ENCODE measurements at places on chromosomes 3 and 15.

- peak; percentile 59 for DNase-seq
These were observed 1.4 kb downstream of the DVL3 start for GRCh38 chr3:184156522-184156955.

DNA sequence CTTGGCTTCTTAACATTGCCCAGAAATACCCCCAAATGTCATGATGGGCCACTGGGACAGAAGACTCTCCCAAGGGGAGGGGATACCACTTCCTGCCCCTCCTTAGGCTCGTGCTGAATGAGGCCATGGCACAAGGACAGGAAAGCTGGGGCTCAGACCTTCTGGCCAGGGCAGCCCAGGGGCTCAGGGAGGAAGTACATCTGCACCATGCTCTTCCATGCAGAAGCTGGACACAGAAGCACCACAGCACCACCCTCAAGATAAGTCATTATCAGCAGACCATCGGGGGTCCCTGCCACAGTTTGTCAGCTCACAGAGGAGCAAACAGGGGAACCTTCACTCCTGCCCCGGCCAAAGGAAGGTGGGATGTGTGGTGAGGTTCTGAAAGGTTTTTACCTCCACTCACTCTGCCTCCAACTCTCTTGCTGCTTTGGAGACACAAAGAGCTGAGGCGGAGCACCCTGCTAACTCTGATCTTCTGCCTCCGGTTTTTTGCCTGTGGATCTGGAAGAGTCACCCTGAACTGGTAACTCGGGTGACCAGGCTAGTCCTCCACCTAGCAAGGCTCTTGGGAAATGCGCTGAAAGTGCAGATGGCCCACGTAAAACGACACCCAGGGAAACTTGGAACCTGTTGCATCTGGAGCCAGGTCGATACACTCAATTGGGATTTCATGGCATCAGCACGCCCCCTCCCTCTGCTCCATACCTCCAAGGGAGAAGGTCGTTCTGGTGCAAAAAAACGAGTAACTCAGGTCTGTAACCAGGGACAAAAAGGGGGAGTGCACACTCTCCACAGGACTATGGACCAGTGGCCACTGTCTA lies 8.3 kb downstream of the BMF start:
- DNase-seq: no peak

DNA sequence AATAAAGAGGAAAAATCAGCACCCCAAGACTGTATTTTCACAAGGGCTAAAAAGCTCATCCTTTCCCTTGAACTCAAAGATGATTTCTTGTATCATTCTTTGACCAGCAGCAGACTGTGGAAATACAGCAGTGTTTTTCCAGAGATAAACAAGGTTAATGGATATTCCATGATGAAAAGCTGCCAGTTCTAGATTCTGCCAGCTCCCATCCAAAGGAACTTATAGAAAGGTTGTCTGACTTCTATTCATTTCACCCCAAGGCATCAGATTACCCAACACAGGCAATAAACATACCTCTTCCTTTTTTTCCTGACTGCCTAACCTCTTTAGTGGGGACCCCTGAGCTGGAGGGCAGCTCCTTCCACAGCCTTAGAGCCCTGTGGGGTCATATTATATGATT lies 375.8 kb upstream of the THBS1 start:
- no peak for DNase-seq

GRCh38 chr15:64045774-64046420 lies 388 bp downstream of the DAPK2 start:
- no peak for DNase-seq

GRCh38 chr3:9035961-9036360 lies 72.7 kb upstream of the RAD18 start:
- DNase-seq: no peak

DNA sequence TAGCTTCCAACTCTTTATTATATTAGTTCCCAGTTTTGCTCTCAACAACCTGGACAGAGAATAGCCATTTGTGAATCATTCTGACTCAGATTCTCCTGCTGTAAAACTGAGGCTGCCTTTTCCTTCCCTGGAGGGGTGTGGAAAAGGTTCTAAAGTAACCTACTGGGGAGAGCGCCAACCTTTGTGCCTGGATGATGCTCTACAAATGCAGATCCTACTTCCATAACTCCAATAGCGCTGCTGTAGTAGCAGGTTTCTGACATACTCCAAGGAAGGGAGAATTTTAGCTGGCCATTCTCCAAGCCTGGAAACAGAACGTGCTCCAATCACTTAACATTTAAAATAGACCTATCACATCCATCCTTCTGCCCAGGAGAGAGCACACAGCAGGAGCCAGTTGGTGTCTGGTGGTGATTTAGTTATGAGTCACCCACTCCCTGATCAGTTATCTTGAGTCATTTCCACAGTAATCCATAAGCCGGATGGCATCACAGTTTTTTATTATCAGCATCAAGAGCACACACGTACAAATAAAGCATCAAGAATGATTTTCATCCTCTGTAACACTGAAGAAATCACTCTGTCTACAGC lies 38.3 kb downstream of the MYH15 start:
- no peak for DNase-seq

DNA sequence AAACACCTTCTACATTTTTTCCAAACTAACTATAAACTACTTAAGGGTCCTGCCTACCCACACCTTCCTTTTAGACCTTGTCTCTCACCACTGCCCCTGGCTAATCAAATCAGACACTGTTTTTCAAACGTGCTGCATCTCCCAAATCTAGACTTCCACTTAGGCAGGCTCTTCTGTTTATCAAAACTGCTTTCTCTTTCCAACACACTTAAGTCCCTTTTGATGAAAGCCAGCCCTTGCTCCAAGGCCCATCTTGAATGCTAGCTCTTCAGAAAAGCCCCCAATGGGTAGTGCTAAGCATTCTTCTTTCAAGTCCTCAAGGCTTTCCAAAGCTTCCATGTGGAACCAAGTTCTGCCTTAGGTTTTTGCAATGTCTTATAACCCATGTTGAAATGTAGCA lies 888.3 kb downstream of the TUSC7 start:
- DNase-seq: no peak

- peak; percentile 48 for DNase-seq
These were observed 17.5 kb upstream of the PPIB start for GRCh38 chr15:64180235-64180824.

- DNase-seq: no peak
These were observed 429 bp upstream of the LOXL1 start for GRCh38 chr15:73925848-73926218.

GRCh38 chr3:130975251-130975650 lies 51.4 kb downstream of the ASTE1 start:
- DNase-seq: no peak

GRCh38 chr15:55796321-55796965 lies 53.5 kb upstream of the PRTG start:
- DNase-seq: no peak

GRCh38 chr3:122295266-122296062 lies 29.6 kb upstream of the CSTA start:
- DNase-seq: peak; percentile 36

GRCh38 chr15:95919460-95919859 lies 411.0 kb upstream of the NR2F2 start:
- no peak for DNase-seq

- no peak for DNase-seq
These were observed 429.0 kb upstream of the ATP11B start for GRCh38 chr3:182364323-182364722.

GRCh38 chr15:48614051-48614450 lies 31.5 kb downstream of the FBN1 start:
- no peak for DNase-seq

- peak; percentile 31 for DNase-seq
These were observed 686 bp downstream of the VPS8 start for GRCh38 chr3:184812662-184813042.

DNA sequence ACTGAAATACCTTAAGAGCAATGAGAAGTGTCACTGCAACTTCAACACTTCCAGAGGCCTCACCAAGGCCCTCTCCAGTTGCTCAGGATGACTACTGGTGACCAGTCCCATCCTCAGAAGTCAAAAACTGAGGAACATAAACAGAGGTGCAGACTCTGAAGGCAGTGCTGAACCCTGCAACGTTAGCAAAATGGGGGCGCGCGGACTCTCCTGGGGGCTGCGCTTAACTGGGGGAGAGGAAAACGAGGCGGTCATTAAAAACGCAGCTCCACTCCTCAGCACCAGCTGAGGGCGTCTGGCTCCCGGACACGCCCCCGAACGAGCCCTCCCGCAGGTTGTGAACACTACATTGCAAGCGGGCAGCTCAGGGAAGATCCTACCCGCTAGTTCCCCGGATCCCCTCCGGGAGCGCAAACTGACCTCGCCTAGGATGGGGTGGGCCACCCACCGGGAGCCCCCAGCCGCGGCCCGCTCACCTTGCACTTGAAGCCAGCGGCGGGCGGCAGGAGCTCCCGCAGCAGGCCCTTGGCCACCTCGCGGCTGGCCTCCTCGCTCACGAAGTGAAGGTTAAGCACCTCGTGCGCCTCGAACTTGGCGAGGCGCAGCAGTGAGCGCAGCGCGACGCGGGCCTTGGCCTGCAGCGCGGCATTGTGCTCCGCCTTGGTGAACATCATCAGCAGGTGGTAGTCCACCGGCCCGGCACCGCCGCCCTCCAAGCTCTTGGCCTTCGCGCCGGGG lies 711 bp downstream of the XXYLT1 start:
- DNase-seq: peak; percentile 52

- no peak for DNase-seq
These were observed 6.3 kb downstream of the CAV3 start for GRCh38 chr3:8739757-8740504.

DNA sequence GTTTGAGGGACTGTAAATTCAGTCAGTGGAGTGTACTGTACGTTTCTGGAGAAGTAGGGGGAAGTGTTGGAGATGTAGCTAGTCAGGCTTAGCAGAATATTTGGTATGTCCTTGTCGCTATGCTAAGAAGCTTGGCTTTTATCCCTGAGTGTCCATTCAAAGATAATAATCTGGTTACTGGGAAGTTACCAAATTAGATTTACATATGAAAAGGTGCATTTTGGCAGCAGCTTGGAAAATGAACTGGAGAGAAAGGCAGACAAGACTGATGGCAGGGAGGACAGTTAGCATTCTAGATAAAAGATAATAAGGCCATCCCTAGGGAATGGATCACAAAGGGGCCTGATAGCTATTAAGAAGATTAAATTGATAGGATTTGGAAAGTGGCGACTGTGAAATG lies 58.7 kb downstream of the P2RY1 start:
- no peak for DNase-seq

DNA sequence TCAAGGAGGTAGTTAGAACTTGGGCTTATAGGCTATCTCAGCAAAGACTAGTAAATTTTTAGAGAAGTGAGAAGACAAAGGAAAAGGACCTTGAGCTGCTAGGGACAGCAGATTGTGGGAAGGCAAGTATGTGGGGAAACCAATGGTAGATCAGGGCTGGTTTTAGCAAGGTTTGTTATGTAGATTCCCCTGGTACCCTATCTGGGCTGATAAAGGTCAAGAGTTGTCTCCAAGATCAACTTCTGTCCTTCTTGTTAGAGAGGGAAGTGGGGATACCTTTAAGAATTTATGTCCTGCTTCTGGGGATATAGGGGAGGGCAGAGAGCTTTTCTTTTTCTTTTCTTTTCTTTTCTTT lies 28.9 kb downstream of the KAT2B start:
- no peak for DNase-seq

- DNase-seq: no peak
These were observed 117.1 kb downstream of the CHSY1 start for GRCh38 chr15:101134780-101135179.

- peak; percentile 34 for DNase-seq
These were observed 78.1 kb upstream of the RNF7 start for GRCh38 chr3:141659821-141660613.

- peak; percentile 63 for DNase-seq
These were observed 60.9 kb downstream of the MGLL start for GRCh38 chr3:127761441-127761801.

GRCh38 chr3:44896440-44896839 lies 22.0 kb downstream of the TGM4 start:
- DNase-seq: no peak

- DNase-seq: no peak
These were observed 821.6 kb downstream of the PDCD6IP start for GRCh38 chr3:34619990-34620389.

DNA sequence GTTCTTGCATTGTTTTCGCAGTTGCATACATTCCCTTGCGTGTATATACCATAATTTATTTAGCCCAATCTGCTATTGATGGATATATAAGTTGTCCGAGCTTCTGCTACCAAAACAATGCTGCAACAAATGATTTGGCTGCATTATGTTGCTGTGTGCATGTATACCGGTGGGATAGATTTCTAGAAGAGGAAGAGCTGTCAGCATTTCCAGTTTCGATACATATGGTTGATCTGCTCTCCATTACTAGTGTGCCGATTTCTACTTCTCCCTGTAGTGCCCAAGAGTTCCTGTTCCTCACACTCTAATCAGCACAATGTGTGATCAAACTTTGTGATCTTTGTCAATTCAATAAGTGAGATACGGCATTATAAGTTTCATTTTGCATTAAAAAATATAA lies 92.8 kb upstream of the NMNAT3 start:
- DNase-seq: no peak

DNA sequence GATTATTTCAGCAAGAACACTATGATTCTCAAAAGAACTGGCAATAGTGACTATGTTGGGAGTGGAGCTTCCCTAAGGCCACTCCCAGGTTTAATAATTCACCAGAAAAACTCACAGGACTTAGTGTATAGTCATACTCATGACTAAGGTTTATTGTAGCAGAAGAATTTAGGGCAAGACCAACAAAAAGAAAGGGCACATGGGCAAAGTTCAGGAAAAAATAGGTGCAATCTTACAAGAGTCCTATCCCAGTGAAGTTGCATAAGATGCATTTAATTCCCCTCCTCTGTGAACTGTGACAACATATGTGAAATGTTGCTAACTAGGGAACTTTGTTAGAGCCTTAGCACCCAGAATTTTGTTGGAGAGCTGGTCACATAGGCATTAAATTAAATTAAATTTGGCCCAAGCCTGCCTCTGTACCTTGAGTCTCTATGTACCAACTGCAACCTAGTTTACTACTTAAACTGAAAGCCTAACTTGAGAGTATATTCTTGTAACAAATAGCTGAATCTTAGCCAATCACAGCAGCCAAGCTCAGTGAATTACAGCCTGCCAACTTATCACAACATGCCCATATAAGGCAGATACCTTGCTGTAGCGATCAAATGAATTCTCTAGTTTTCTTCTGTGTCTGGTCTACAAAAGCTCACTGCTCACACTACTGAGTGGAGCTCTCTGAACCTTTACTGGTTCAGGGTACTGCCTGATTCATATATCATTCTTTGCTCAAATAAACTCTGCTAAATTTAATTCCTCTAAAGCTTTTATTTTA lies 386.2 kb upstream of the ARHGEF26 start:
- no peak for DNase-seq

DNA sequence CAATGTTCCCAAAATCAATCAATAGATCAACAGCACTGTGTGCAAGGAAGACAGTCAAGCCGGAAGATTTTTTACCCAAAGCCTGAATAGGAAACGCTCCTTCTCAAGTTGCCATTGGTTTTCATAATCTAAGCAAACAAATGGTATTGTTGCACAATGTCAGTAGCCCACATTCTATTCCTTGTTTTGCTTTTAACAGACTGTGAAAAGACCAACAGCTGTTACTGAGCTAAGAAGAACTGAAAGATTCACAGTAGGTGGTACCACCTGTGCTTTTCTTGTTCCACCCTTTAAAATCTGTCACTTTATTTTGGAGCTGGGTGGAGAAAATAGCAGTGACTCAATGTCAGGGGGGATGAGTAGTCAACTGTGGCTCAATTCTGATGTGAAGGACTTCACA lies 357.5 kb upstream of the CADM2 start:
- DNase-seq: no peak

All from GM13976 (cell line).